Activated CD4-positive, alpha-beta T cell treated with anti-CD3 and anti-CD28 coated beads, Interleukin-2, amount 10 ng/mL, durations not matched to agents 24 days and 14 days (primary cell): ENCODE measurements at places on chromosomes 4 and X. TPM values are rescaled to one million over a fixed set of nuclear protein-coding genes. Genes with fewer than 3 reads are reported as not detected.

The COL4A6 gene
- not detected in 2 replicates for total RNA-seq

The CNGA1 gene
- total RNA-seq, result not detected in 2 replicates

The SOX3 gene
- not detected in 2 replicates for total RNA-seq

The SMIM31 gene
- total RNA-seq, result not detected in 2 replicates

The RHOH gene
- 98.1 and 107 TPM in 2 replicates for total RNA-seq
